Stimulated activated CD4-positive, alpha-beta T cell treated with anti-CD3 and anti-CD28 coated beads, Interleukin-1b, Interleukin-23, amount 100 ng/mL, for 4 hours (primary cell): ENCODE measurements at places on chromosomes 16 and 17.
A peak's percentile ranks its signal among the peaks of the same experiment; 100 is the strongest.

GRCh38 chr16:89720551-89720812, 216 bp downstream of the VPS9D1 start:
- no peak for DNase-seq

DNA sequence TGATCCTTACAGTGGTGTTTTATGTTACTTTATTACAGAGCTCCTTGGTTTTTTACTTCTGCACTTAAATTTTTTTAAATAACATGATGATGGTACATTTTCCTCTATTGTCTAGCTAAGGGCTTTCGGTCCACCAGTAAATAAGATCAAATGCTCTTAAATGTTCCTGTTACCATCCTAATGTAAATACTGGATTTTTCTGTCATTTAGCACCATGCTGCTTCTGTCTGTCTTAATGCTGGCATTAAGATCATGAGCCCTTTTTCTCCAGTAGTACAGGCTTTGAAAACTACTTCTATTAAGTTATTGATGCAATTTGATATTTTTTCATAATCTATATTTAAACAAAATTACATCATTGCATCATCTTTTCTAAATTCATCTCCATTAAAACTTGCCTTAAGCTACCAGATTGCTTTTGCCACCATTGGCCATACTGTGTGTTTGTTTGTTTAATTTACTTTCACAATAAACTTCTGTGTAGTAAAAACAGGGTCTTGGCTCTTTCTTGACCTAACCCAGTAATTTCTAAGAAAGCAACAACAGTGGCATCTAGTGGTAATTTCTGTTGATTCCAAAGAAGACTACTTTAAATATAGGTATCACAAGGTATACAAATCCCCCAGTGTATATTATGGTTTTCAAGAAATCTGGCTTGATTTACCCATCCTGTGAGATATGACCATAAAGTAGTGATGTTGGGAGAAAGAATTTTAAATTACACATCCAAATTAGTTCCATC, 9.0 kb upstream of the PHAF1 start:
- no peak for DNase-seq

- no peak for DNase-seq
Observed at GRCh38 chr17:16329519-16330271, 23.6 kb downstream of the CENPV start.

GRCh38 chr16:88652762-88653063, 1.9 kb upstream of the CYBA start:
- no peak for DNase-seq

GRCh38 chr17:29115961-29116803, 64.0 kb downstream of the MYO18A start:
- DNase-seq, result peak; percentile 34

GRCh38 chr16:79213214-79213613, 387.3 kb downstream of the MAF start:
- no peak for DNase-seq

DNA sequence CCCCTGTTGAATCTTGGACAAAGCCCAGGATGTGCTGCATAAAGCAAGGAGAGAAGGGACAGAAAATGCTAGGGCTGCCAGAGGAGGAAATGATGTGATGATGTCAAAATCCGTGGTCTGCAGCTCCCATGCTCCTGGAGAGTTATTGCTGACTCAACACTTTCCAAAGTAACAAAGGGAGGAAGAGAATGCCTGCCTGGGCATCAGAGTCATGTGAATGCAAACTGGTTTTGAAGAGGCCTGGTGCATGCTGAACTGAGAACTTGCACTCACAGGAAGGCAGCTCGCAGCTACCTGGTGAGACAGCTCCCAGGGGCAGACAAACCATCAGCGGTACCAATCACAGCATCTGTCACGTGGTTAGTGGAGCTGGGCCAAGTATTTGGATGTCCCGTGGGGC, 2.8 kb downstream of the MARVELD3 start:
- DNase-seq, result no peak

DNA sequence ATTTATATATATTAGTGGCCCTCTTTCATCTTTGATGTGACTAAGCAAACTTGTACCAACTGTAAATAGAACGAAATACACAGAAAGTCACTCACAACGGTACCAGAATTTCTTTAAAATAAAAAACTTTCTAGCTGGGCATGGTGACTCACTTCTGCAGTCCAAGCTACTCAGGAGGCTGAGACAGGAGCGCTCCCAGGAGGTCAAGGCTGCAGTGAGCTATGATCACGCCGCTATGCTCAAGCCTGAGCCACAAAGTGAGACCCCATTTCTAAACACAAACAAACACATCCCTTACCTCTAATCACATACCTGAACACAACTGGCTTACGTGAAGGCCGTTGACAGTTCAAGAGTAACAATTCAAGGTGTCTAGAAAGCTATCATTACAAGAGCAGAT, 29.7 kb downstream of the STAT5B start:
- DNase-seq, result no peak

DNA sequence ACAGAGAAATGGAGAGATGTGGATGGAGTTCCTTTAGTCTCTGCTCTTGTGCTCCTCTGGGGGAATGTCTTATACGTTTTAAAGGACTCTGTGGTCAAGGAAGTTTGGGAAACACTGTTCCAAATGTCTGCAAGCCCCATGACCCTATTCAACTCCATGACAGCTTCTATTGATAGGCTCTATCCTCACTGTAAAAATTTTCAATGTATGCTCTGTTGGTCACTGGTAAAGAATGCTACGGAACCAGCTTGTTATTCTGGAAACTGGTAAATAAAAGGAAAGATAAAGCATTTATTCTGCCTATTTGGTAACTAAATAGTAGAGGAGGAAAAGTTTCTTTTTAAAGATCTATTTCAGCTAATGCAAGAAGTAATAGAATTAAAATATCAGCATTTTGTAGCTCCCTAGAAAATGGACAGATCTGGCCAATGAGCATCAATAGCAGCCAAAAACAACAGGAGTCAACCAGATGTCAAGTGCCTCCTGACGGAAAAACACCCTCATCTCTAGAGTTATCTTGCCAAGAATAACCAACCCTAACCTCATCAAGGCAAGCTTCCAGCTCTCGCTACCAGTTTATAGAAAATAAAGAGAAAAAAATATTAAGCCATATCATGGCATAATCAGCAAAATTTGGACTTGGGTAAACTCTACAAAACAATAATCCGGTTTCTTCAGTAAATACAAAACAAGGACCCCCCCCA, 16.1 kb downstream of the GDE1 start:
- DNase-seq, result no peak

DNA sequence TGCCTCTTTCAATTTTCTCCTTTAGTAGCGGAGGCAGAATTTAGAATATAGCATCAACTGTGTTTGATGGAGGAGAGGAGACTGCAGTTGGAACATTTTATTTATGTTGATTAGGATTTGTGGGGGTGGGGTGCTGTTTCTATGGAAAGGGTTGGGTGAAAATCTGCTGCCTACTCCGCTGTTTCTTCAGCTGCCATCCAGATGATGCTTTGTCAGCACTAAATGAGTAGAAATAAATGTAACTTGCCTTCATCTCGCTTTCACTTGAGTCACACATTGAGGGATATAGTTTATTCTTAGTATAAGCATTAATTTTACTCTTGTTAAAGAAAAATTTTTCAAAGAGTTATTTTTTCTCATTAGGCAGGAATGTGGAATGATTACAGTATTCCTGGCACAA, 42.1 kb downstream of the ABHD15 start:
- no peak for DNase-seq
